ENCODE measurements at places on chromosomes 5 and 9. TPM values are rescaled to one million over a fixed set of nuclear protein-coding genes. Genes with fewer than 3 reads are reported as not detected.

GRCh38 chr9:35353731-35354365 lies 136.1 kb upstream of the RUSC2 start:
- no peak for DNase-seq

DNA sequence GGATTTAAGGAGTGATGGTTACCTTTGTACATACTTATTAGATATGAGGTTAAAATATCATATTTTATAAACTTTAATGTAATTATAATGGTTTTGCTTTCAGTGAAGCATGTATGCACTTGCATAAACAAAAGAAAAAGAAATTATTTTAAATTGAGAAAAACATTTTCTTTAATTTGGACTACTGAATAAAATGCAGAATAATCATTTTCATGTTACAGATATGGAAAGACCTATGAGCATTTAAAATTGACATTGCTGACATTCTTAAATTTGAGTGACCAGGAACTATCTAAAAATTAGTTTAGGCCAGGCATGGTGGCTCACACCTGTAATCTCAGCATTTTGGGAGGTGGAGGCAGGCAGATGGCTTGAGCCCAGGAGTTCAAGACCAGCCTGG lies 49.2 kb downstream of the LIX1 start:
- DNase-seq, result no peak

DNA sequence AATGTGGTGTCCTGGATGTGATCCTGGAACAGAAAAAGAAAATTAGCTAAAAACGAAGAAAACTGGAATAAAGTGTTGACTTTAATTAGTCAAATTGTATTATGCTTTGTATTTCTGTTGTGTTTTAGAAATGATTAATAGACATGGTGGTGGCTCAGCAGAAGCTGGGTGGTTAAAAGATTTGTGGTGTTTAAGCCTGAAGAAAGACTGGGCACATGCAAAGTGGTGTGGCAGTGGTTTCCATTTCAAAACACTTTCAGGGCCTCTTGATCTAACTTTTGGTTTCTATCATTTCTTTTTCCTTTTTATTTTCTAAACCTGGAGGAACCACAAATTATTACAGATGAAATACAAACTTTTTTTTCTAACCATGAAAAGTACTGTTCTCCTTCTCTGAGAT lies 44.1 kb downstream of the ADGRV1 start:
- no peak for DNase-seq

The ANKRD34B gene
- total RNA-seq, result not detected

DNA sequence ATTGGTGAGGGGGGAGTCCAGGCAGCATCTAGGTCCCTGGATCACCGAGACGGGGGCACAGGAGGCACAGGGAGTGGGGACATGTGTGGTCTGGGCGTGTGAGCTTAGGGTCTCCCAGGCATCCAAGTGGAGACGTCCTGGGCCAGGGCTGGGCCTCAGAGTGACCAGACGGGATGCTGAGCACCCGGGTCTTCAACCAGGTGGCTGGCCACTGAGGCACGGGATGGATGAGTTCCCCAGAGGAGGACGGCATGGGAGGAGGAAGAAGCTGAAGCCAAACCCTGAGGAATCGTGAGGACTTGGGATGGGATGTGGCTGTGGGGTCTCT lies 88.0 kb downstream of the LMX1B start:
- DNase-seq, result no peak

DNA sequence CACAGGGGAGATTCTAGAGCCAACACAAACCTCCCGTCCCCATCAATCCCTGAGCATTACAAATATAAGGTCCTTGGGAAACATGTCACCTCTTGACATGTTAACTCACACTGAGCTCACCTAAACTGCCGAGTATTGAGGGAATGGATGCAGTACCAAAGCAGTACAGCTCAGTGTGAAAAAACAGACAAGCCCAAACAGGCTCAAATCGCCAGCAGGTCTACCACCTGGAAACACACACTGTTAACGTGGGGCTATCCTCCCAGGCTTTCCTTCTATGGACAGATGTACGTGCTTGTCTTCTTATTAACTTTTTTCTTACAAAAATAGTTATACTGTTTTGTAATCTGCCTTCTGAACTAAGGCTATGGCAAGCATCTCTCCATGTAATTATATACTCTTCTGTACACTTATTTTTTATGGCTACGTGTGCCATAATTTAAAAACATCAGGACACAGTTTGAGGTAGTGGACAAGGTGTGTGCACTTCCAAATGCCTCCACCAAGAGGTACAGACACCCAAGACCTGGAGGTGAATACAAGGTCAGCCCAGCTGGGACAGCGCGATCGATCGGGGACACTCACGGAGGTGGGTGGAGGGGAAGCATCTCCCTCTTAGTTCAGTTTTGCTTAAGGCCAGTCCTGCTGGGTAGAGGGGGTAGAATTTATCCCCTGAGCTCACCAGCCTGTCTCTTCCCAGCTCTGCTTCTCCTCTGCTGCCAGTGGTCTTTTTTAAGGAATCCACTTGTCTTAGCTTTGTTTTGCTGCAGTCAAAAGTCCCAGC lies 76.5 kb downstream of the DAP start:
- DNase-seq, result no peak

The PLAC8L1 gene
- 0.20 TPM for total RNA-seq

The NANS gene
- total RNA-seq, result 73.8 TPM

The FREM1 gene
- not detected for total RNA-seq

DNA sequence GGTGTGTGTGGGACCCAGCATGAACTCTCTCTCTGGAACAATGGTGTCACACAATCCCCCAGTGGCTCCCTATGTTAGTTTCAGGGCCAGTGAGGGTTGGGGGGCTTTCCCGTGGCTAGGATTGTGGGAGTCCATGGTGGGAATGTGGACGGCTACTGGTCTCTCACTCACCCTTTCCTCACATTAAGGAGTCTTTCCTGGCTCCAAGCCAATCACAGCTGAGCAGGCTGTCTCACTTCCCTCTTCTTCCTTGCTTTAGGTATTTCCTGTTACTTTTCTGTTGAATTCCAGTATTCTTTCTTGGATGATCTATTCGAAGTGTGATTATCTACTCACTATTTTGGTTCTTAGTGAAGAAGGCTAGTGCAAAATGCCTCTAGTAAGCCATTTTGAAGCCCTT lies 324.4 kb upstream of the MPDZ start:
- peak; percentile 74 for DNase-seq

- no peak for DNase-seq
These were observed 1.2 kb upstream of the AGPAT2 start for GRCh38 chr9:136688274-136689107.

GRCh38 chr5:144941004-144941403 lies 770.3 kb downstream of the KCTD16 start:
- DNase-seq, result no peak

DNA sequence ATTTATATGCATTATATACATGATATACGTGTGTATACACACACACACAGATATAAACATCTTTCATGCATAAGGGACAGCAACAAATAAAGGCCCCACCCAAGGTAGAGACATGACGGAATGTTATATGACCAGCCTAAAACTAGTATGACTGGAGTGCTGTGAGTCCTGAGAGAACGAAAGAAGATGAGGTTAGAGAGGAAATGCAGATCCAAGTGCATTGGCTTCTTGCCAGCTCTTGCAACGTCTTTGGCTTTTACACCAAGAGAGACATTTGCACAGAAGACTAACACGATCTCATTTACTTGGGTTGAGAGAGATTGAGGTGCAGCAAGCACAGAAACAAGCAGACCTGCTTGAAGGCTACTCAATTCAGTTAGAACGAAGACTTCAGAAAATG lies 23.0 kb downstream of the CDH10 start:
- DNase-seq, result no peak

GRCh38 chr9:99851500-99851822 lies 29.8 kb downstream of the NR4A3 start:
- DNase-seq, result no peak

DNA sequence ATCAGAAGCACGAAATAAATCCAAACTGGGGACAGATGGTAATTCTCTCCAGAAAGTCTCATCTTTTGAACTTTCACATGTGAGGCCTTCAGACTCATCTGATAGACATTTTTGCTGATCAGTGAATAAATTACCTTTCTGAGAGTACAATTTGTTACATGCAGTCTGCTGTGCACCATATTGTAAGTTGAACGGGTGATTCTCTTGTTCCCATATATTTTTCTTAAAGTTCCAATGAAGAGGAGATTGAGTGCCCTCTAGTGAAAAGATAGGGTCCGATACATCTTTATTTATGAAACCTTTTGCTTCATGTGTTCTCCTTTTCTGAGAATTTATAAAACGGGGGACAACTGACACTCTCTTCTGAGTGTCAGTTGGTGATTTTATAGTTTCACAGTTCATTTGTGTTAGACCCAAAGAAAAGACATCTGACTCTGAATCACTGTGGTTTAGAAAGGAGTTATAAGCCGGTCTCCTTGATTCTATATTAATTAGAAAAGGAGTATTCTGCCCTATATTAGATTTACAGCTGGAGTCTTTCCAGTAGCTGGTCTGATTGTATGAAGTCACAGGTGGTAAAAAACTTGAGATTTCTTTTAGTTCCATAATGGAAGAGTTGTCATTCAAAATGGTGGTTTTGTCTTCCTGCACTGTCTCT lies 30.4 kb downstream of the GNG10 start:
- DNase-seq, result peak; percentile 52

DNA sequence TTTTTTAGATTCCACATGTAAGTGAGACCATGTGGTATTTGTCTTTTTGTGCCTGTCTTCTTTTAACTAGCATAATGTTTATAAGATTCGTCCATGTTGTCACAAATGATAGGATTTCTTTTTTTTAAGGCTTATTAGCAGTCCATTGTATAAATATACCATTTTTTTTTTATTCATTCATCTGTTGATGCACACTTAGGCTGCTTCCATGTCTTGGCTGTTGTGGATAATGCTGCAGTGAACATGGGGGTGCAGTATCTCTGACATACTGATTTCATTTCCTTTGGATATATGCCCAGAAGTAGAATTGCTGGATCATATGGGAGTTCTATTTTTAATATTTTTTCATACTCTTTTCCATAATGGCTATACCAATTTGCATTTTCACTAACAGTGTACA lies 48.7 kb downstream of the KIAA1958 start:
- DNase-seq, result peak; percentile 33

DNA sequence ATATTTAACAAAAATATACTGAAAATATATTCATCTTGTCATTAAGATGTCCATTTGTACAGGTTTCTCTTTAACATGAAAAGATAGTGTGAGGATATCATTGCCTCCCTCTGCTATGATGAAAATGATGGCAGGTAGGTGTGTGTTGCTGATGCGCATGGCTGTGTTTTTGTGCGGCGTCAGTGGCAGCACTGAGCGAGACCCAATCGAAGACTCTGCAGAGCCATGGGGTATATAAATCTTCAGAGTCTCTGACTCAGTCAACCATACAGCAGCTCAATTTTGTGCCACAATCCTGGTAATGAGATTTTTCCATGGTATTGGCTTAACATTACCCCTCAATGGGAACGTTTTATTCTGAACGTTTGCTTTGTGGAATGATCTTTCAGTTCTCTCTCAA lies 153.5 kb upstream of the IQGAP2 start:
- no peak for DNase-seq

The LCN15 gene
- total RNA-seq, result 0.22 TPM

DNA sequence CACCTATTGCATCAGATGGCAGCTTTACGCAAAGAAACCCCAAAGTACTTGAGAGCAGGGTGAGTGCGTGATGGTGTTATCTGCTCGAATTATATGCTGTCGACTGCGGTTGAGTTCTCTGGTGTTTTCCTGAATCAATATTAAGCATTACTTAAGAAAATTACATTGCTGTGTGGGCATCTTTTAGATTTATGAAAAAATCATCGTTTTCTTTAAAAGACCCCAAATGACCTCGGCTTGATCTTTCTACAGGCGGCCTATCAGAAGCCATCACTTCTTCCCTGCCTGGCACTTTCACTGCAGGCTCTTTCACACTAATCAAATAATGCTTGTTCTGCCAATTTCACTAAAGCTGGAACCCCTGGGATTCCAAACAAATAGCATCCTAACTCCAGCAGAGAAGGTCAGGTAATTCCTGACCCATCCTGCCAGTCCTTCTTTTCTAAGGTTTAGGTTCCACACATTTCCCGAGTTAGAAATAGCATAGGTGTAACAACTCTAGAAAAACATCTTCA lies 1.7 kb downstream of the UBE2QL1 start:
- DNase-seq, result no peak

The SCGB3A1 gene
- total RNA-seq, result 0.60 TPM

DNA sequence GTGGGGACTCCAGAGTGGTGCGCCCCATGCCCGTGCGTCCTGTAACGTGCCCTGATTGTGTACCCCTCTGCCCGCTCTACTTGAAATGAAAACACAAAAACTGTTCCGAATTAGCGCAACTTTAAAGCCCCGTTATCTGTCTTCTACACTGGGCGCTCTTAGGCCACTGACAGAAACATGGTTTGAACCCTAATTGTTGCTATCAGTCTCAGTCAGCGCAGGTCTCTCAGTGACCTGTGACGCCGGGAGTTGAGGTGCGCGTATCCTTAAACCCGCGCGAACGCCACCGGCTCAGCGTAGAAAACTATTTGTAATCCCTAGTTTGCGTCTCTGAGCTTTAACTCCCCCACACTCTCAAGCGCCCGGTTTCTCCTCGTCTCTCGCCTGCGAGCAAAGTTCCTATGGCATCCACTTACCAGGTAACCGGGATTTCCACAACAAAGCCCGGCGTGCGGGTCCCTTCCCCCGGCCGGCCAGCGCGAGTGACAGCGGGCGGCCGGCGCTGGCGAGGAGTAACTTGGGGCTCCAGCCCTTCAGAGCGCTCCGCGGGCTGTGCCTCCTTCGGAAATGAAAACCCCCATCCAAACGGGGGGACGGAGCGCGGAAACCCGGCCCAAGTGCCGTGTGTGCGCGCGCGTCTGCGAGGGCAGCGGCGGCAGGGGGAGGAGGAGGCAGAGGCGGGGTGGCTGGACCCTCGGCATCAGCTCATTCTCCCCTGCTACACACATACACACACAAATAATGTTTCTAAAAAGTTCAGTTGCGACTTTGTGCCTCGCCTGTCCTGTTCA lies 668 bp downstream of the GLIS3 start:
- DNase-seq, result peak; percentile 70

GRCh38 chr9:107869111-107869510 lies 379.5 kb upstream of the KLF4 start:
- DNase-seq, result no peak

GRCh38 chr5:78746021-78746770 lies 97.6 kb upstream of the LHFPL2 start:
- no peak for DNase-seq

The ELAVL2 gene
- 0.22 TPM for total RNA-seq

- no peak for DNase-seq
These were observed 2.1 kb upstream of the HMGCS1 start for GRCh38 chr5:43315263-43315662.

GRCh38 chr5:64347309-64347708 lies 158.5 kb upstream of the RGS7BP start:
- DNase-seq, result no peak

DNA sequence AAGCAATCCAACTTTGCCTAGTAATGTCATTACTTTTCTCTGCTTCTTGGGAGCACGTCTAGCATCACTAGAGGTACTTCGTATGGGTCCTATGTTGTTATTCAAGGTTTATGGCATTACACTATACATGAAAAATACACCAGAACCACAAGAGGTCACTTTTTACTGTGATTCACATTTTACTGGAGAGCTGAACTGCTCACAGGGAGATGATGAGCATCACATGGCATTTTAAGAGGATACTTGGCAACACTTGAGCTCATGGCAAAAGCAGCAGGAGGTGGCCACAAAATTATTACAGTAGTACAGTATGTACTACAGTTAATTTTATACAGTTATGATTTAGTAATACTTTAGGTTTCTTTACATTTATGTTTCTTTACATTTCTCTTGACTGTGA lies 223.4 kb downstream of the PARP8 start:
- no peak for DNase-seq

The LSM11 gene
- total RNA-seq, result 5.0 TPM

Data from lung microvascular endothelial cell (primary cell).